Renal cortex interstitium (tissue), 15 donors: ENCODE measurements at places on chromosomes 3 and 15. TPM values are rescaled to one million over a fixed set of nuclear protein-coding genes. Genes with fewer than 3 reads are reported as not detected.

TICRR gene
- 10.6 TPM for polyA plus RNA-seq

ISG20 gene
- polyA plus RNA-seq, result 1.5 TPM

RLBP1 gene
- not detected for polyA plus RNA-seq

WNT7A gene
- polyA plus RNA-seq, result 0.06 TPM

AGBL1 gene
- polyA plus RNA-seq, result 0.26 TPM

PHLDB2 gene
- 94.6 TPM for polyA plus RNA-seq

SCAP gene
- polyA plus RNA-seq, result 89.0 TPM

- DNase-seq, result no peak
Measured at GRCh38 chr3:86785386-86785785, 205.6 kb downstream of the VGLL3 start.

DNA sequence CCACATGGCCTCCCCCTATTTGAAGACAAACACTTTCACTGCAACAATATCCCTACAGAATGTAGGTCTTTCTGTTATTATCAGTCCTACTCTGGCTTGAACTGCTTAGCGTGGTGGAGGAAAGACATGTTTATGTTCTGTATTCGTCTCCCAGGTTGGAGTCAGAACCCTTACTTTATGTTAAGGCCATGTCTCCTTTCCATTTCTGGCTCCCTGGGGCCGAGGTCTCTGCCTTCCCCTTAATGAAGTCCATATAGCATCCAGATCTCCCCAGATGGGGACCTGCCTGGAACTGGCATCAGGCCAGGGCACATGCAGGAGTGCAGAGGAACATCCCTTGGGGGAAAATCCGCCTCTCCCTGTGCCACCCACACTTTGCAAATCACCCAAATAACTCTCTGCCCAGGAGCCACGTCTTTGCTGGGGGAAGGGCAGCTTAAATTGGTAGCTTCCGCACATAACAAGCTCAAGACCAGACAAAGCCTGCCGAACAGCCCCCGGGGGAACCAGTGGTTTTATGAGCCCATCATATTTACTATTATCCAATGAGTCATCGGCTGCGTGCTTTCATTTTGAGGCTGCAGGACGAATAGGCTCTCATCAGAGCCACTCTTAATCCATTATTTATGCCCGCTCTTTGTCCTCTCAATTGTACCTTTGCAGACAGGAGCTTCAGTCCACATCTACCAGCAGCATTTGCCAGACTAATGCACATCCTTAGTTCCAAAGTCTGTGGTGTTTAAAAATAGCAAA lies 237.0 kb downstream of the UACA start:
- no peak for DNase-seq

- no peak for DNase-seq
Measured at GRCh38 chr3:71310359-71310979, 273.1 kb downstream of the FOXP1 start.

- no peak for DNase-seq
Measured at GRCh38 chr3:134035836-134036235, 6.1 kb upstream of the SLCO2A1 start.

DNA sequence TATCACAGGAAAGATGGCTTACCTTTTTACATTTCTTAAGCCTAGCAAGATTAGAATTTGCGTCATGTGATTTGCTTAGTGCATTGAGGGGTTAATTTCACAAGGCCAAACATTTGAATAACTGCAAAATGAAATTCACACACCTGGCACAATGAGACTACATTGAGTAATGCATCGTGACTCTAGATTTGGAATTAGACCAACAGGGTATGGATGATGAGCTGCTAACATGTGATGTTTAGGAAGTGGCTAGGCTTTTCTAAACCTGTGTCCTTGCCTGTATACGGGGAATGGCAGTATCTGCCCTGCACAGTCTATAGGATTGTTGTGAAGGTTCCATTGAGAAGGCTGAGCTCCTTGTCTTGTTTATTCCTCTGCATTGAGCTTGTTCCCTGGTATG lies 160.1 kb downstream of the MFSD1 start:
- DNase-seq, result no peak

GRCh38 chr3:190321789-190322603 lies at the start of gene CLDN1:
CLDN1 (minus strand) TSS chr3:190322446; CDS start chr3:190322206, 240 bp downstream.
- peak; percentile 74 for DNase-seq
